ENCODE measurements at places on chromosomes 3 and 15. TPM values are rescaled to one million over a fixed set of nuclear protein-coding genes. Genes with fewer than 3 reads are reported as not detected.

DNA sequence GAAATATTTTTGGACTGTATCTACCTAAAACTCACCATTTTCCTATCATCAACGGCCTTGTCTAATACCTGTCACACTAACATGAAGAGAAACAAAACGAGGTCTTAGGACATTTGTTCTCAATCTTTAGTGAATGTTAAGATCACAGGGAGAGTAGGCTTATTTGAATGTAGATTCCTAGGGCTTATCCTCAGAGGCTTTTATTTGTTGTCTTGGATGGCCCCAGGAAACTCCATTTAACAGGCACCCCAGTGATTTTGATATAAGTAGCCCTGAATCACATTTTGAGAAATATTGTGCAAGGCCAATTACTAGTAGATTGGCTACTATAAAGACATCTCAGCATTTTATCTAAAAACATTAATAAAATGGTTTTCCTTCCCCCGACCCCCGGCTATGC lies 367.4 kb downstream of the GAP43 start:
- no peak for DNase-seq

DNA sequence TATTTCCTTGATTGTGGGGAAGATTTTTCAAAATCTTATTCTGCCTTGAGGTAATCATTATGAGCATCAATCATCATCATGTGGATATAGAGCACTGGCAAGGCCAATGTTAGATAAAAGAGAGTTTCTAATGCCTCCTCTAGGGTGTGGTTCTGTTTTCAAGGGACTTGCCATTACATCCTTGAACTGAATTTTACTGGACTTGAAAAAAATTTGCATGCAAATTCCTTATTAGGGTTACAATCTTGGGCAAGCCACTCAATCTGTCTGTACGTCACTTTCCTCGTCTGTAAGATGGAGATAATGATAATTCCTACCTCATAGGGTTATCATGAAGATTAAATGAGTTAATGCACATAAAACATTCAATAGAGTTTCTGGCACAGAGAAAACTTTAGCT lies 156.2 kb upstream of the WNT5A start:
- DNase-seq, result no peak

DNA sequence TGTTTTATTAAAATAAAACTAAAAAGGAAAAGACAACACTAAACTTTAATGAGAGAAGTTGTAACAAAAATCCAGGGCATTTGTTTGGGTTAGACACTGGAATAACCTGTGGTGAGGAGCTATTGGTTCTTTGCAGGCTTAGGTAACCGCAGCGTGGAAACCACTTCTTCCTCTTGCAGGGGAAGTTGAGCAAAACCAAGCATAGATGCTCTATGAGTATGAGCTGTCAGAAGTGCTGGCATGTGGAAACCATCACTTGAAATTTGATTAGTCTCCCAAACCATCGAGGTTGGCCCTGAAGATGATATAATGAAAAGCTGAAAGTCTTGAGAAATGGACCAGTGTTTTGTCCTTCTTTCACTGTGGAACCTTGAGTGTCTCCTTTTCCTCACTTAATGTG lies 127.1 kb upstream of the RBMS3 start:
- no peak for DNase-seq

GRCh38 chr3:169295126-169295525 lies 368.4 kb downstream of the MECOM start:
- no peak for DNase-seq

DNA sequence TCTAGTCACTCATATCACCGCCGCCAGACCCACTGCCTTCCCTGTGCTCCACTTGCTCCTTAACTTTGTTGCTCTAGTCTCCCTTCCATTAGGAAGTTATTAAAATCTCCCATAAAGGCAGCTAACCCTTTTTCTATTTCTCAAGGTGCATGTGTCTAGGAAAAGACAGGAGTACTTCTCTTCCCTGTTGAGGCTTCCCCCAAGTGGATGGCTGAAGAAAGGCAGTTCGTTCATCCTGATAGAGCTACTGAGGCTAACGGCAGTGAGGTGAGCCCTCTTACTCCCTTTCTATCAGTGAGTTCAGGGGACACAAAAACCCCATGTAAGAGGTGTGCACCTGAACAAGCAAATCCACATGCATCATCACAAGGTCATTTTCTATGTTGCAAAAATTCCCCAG lies 397.8 kb downstream of the IGSF11 start:
- no peak for DNase-seq

DNA sequence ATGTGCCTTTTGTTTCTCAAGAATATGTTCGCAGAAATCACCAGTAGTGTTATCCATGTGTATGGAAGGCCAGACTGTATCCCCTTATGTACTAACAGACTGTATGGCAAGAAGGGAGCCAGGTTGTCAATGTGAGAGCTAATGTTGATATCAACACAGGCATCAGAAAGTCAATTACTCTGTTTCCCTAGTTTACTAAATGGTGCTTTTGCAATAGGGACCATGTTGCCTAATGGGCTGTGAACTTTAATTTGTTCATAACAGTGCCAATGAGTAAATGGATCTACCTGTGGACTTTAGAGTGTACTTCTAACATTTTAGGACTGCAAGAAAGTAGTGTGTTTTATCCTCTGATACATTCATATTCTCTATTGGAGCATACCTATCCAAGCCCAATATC lies 431.8 kb upstream of the TPRG1 start:
- DNase-seq, result no peak

GRCh38 chr15:100779331-100780207 lies 100.1 kb upstream of the ALDH1A3 start:
- no peak for DNase-seq

- DNase-seq, result no peak
Observed at GRCh38 chr3:188416041-188416440, 262.1 kb downstream of the LPP start.

DNA sequence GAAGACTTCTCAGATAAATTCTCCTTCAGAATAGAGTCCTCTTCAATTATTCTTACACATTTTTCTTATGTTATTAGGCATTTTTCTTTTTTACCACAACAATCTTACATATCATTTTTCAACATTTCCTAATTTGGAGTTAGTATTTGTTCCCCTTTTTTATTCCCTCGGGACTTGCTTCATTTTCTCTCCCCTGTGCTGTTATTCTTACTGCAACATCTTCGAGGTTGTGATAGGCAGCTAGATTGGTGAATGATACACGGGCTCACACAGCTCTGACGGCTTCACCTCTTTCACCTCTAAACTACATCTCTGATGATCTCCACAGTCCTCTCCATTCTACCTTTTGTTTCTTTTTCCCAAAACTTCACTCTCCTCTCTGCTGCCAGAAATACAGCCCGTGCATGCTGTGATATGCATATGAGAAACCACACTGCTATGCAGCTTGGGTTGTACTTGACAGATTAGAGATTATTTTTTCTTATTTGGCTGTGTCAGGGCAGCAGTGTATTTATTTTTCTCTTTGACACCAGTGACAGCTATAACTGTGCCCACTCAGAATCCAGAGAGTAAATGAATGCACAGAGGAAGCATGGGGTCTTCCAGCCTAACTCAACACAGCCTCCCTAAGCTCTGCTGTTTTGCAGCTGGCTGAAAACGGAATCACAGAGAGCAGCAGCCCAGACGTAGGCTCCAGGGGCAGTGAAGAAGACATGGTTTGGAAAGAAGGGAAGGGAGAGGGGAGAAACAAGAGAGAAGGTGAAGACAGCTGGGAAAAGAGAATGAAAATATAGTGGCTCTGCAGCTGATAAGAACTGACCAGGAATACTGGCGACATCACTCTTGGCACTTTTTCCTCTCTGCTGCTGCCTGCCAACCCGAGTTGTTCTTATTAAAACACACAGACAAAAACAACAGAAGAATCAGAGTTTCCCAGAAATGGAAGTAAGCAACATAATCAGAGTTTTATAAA lies 61.8 kb downstream of the SLC9A9 start:
- DNase-seq, result no peak

DNA sequence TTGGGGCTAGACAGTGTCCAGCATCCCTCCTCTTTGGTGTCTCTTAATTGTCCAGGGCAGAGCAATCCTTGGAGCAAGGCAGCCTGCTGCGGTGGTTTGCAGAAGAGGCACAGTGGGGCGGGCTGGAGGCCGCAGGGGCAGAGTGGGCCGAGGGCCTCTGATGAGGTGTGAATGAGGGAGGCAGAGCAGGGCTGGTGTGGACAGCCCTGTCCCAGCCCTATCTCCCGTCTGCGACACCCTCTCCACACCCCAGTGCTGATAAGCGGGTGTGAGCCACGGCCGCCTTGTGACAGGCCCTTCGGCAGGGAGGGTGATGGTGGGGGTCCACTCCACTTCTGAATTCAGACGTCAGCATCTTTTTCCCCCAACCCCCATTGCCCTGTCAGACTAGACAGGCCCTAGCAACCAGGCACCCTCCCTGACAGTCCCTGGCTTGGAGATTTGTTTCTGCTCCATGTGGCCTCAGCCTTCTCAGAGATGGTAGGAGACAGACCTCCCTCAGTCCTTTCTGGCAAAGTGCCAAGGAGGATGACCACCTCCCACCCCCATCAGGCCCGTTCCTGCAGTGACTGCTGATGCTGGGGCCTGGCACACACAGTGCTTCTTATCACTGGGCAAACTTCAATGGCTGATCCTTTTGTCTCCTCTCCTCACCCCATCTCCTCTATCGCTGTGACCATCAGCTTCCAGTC lies 37.3 kb downstream of the EXOG start:
- no peak for DNase-seq

GRCh38 chr15:48978638-48979037 lies 14.9 kb upstream of the SHC4 start:
- no peak for DNase-seq

DNA sequence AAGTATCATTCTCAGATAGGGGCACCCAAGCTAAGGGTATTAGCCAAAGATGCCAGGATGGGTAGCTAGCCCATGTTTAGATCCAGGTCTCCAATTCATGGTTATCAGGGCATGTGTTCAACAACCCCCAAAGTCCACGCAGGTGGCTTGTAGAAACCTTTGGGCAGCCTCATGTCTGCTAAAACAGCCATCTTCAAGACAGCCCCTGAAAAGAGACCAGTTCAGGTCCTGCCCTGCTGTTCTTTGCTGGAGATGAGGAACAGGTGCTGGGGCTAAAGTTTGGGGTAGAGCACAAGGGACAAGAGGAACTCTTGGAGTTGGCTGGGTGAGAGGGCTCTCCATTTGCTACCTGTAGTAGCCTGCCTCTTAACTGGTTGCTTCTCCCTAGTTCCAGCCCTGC lies 4.6 kb downstream of the PPM1M start:
- no peak for DNase-seq

GRCh38 chr3:20564966-20565365 lies 379.0 kb upstream of the SGO1 start:
- DNase-seq, result no peak

DNA sequence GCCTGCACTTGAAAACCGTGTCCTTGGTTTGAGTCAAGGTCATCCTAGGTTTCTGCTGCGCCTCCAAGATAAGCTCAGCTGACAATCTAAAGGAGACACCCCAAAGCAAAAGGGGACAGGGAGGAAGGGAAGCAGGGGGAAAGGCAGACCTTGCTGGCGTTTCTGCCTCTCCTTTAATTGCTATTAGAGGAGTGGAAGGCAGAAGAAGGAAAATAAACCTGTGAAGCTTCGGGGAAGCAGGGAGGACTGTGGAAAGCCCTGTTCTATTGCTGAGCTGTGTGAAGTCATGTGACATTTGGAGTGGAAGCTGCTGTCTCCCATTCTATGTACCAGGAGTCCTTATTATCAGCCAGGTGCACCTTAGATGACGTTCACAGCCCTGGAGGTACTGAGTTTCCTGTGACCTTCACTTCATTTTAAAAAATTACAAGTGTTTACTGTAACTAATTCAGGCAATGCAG lies 21.5 kb upstream of the CHD2 start:
- DNase-seq, result no peak

GRCh38 chr3:81974751-81975150 lies 213.3 kb upstream of the GBE1 start:
- DNase-seq, result no peak

GRCh38 chr3:197322149-197322548 lies 23.7 kb upstream of the DLG1 start:
- no peak for DNase-seq

GRCh38 chr15:34116620-34117019 lies 14.7 kb downstream of the PGBD4 start:
- no peak for DNase-seq

The MLF1 gene
- 5.9 TPM for total RNA-seq

The MUC20 gene
- 27.6 TPM for total RNA-seq

The APOD gene
- 21.3 TPM for total RNA-seq

The SEMA3F gene
- total RNA-seq, result 106 TPM
